ENCODE measurements at places on chromosomes 16 and 17. TPM values are rescaled to one million over a fixed set of nuclear protein-coding genes. Genes with fewer than 3 reads are reported as not detected.

Gene CCDC40
- total RNA-seq = 3.2 TPM

GRCh38 chr17:82244413-82245133 lies 15.7 kb downstream of the SLC16A3 start:
- no peaks in the 10 kb centered on the region for H3K27me3 ChIP-seq
- no peak overlapping the region for H3K27ac ChIP-seq
- peaks cover 3% of the 10 kb centered on the region for H3K4me1 ChIP-seq
- DNase-seq = peak; percentile 35
- no peaks in the 10 kb centered on the region for H3K36me3 ChIP-seq

DNA sequence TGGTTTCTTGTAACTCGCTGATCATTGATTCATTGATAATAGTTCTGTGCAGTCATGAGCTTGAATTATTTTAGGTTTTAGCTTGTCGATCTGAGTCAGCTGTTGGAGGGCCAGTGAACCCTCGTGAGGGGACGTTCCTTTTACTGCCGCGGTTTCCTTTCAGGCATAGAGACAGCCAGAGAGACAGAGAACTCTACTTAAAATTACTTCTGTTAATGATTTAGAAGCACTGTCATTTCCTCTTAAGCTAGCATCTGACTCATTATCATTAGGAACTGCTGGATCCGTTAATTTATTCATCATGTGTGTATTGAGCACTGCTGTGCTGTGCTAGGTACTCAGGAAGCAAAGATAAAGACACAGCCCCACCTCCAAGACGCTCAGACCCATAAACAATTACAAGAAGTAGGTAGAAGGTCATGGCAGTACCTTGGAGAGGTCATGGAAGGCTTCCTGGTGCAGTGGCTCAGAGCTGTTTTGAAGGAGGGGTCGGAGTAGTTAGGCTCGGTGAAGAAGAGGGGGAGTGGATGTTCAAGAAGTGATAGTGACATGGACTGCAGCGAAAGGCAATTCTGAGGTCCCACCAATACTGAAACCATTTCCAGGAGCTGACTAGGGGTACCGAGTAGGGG lies 3.3 kb downstream of the PGS1 start:
- no peaks in the 10 kb centered on the region for H3K36me3 ChIP-seq
- peaks cover 65% of the 10 kb centered on the region for H3K4me1 ChIP-seq
- H3K27me3 ChIP-seq = no peaks in the 10 kb centered on the region
- H3K27ac ChIP-seq = peak overlapping the region; percentile 33

GRCh38 chr16:46756772-46757171 lies 8.6 kb upstream of the MYLK3 start:
- no peaks in the 10 kb centered on the region for H3K36me3 ChIP-seq
- H3K27ac ChIP-seq = no peak overlapping the region
- H3K27me3 ChIP-seq = no peaks in the 10 kb centered on the region
- no peak overlapping the region for H3K4me3 ChIP-seq
- H3K4me1 ChIP-seq = peaks cover 8% of the 10 kb centered on the region
- no peak for DNase-seq

- H3K4me1 ChIP-seq = peaks cover 20% of the 10 kb centered on the region
- H3K27me3 ChIP-seq = no peaks in the 10 kb centered on the region
- DNase-seq = peak; percentile 24
- no peaks in the 10 kb centered on the region for H3K36me3 ChIP-seq
- no peak overlapping the region for H3K27ac ChIP-seq
- no peak overlapping the region for H3K4me3 ChIP-seq
Observed at GRCh38 chr17:2138318-2138717, 83.4 kb downstream of the HIC1 start.

- no peaks in the 10 kb centered on the region for H3K36me3 ChIP-seq
- no peak overlapping the region for H3K27ac ChIP-seq
- H3K4me3 ChIP-seq = no peak overlapping the region
- DNase-seq = no peak
- H3K27me3 ChIP-seq = peaks cover 5% of the 10 kb centered on the region
- no peaks in the 10 kb centered on the region for H3K4me1 ChIP-seq
Observed at GRCh38 chr16:85270374-85270773, 158.1 kb upstream of the CIBAR2 start.

DNA sequence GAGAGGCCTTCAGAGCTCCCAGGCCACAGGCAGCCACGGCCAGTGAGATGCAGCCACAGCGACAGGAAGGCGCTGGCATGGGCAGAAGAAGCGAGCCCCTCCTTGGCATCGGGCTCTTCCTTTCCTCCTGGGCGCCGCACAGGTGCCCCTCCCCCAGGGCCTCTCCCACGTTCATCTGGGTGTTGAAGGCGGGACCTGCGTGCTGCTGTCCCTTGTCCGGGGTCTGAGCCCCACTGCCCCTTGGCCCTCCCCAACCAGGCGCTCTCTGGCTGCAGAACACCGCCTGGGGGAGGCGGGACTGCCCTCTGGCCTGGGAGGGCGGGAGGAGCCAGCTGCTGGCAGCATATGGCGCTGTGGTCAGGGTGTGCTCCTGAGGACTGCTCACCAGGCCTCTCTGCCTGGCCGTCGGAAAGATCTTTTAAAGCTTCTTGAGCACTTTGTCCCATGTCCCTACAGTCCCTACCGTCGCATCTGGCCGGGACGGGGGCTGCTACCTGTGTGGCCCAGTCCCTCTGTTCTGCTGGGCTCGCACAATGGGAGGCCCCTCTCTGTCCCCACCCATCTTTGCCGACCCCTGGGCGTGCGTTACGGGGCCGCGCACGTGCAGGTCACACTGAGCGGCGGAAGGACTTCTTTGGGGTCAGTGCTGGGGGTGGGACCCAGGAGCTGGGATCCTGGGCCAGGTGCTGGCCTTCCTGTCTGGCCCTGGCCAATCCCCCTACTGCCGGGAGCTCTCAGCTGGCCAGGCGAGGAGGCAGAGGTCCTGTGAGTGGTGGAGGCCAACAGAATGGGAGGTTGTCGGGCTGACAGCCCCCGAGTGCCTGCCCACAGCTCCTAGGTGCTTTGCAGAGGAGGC lies 1.7 kb downstream of the SLC25A10 start:
- H3K27me3 ChIP-seq = peaks cover 3% of the 10 kb centered on the region
- H3K27ac ChIP-seq = no peak overlapping the region
- H3K4me1 ChIP-seq = peaks cover 25% of the 10 kb centered on the region
- H3K4me3 ChIP-seq = no peak overlapping the region

Gene WNT3
- 1.0 TPM for total RNA-seq

DNA sequence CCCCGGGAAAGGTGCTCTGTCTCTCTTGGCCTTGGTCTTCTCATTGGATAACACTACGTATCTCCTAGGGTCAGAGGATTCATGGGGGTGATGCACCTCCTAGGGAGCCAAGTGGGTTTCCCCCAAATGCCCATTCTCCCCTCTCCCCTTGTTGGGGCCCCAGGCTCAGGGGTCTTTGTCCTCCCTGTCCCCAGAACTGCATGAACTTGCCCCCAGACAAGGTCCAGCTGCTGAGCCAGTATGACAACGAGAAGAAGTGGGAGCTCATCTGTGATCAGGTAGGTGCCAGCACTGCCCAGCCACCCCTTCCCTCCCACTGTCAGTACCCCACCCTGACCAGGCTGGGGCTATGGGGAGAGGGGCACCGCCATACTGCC lies 8.7 kb downstream of the FMNL1 start:
- H3K4me3 ChIP-seq = no peak overlapping the region
- peaks cover 64% of the 10 kb centered on the region for H3K4me1 ChIP-seq
- peaks cover 3% of the 10 kb centered on the region for H3K36me3 ChIP-seq
- peak overlapping the region; percentile 100 for H3K27ac ChIP-seq
- no peaks in the 10 kb centered on the region for H3K27me3 ChIP-seq
- no peak for DNase-seq

- H3K4me3 ChIP-seq = no peak overlapping the region
- peaks cover 31% of the 10 kb centered on the region for H3K4me1 ChIP-seq
- peak overlapping the region; percentile 98 for H3K27ac ChIP-seq
- H3K36me3 ChIP-seq = peaks cover 71% of the 10 kb centered on the region
- no peaks in the 10 kb centered on the region for H3K27me3 ChIP-seq
Observed at GRCh38 chr16:1458336-1458976, 14.1 kb upstream of the CCDC154 start.

GRCh38 chr16:58462089-58462488 lies 37.9 kb upstream of the NDRG4 start:
- peaks cover 12% of the 10 kb centered on the region for H3K4me1 ChIP-seq
- no peak for DNase-seq

Gene ADCY9
- total RNA-seq = 1.7 TPM

Measured in B cell (primary cell).